ENCODE measurements at places on chromosomes 5 and 9. TPM values are rescaled to one million over a fixed set of nuclear protein-coding genes. Genes with fewer than 3 reads are reported as not detected.

Gene KCNMB1
- polyA plus RNA-seq, result 8.2 TPM

Gene RNF44
- 12.9 TPM for polyA plus RNA-seq

Gene AIF1L
- polyA plus RNA-seq, result 184 TPM

Gene PTBP3
- 15.8 TPM for polyA plus RNA-seq

Gene AGPAT2
- 100 TPM for polyA plus RNA-seq

Gene PCDHGA10
- polyA plus RNA-seq, result 1.2 TPM

Gene PCDHGA4
- 0.12 TPM for polyA plus RNA-seq

Gene CCL27
- polyA plus RNA-seq, result 0.16 TPM

Gene ADAMTS6
- polyA plus RNA-seq, result 0.16 TPM

Gene IFNK
- not detected for polyA plus RNA-seq

Gene SHC3
- 0.19 TPM for polyA plus RNA-seq

Gene SPATA9
- not detected for polyA plus RNA-seq

Gene SV2C
- polyA plus RNA-seq, result 0.22 TPM

Gene SHOC1
- 0.06 TPM for polyA plus RNA-seq

Gene HMGCS1
- 98.8 TPM for polyA plus RNA-seq

Gene INSL6
- polyA plus RNA-seq, result not detected

Gene SCGB3A2
- polyA plus RNA-seq, result not detected

Gene MAT2B
- 26.9 TPM for polyA plus RNA-seq

Gene MEIKIN
- polyA plus RNA-seq, result 0.12 TPM

Gene CDH9
- polyA plus RNA-seq, result not detected

Gene DMGDH
- 0.14 TPM for polyA plus RNA-seq

Gene ST8SIA4
- polyA plus RNA-seq, result 0.35 TPM

Gene HAND1
- not detected for polyA plus RNA-seq

Gene SYK
- polyA plus RNA-seq, result 16.5 TPM

Gene FNBP1
- 19.1 TPM for polyA plus RNA-seq

Gene GALNT12
- 20.7 TPM for polyA plus RNA-seq

Gene CARD9
- polyA plus RNA-seq, result 1.8 TPM

Gene SLC6A7
- not detected for polyA plus RNA-seq

Gene CXCL14
- 88.9 TPM for polyA plus RNA-seq

Gene SLC25A48
- 1.2 TPM for polyA plus RNA-seq

Gene HTR1A
- polyA plus RNA-seq, result not detected

Gene QRFP
- 0.16 TPM for polyA plus RNA-seq

Gene PCDHGB6
- polyA plus RNA-seq, result 0.60 TPM

Gene ARID3C
- polyA plus RNA-seq, result not detected

Gene ERBIN
- polyA plus RNA-seq, result 12.5 TPM
